ENCODE measurements at places on chromosomes 2 and 18.

DNA sequence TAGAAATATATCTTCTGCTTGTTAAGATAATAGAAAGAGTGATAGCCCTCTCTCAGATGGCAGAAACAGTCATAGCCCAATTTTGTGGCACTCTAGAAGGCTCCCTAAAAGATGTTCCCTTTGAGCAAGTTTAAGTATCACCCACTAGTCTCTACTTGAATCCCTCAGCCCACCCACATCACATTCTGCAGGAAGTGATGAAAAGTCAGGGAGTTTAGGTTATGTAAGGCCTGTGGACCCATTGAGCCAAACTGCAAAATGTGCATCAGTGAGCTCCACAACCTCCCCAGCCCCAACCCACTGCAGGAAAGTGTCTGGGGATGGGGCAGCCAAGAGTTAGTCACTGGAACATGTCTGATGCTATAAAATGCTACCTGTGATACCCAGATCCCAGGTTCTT lies 25.6 kb downstream of the ANKRD44 start:
- DNase-seq = no peak

GRCh38 chr2:109378682-109379081 lies 235.1 kb downstream of the SEPTIN10 start:
- no peak for DNase-seq

- no peak for DNase-seq
Measured at GRCh38 chr2:166361351-166362153, 14.2 kb downstream of the SCN9A start.

- DNase-seq = no peak
Measured at GRCh38 chr18:47420130-47420529, 168.7 kb upstream of the SKOR2 start.

GRCh38 chr2:45979065-45979464 lies 318.1 kb upstream of the EPAS1 start:
- no peak for DNase-seq
